ENCODE measurements at places on chromosomes 6 and 20. TPM values are rescaled to one million over a fixed set of nuclear protein-coding genes. Genes with fewer than 3 reads are reported as not detected.

DNA sequence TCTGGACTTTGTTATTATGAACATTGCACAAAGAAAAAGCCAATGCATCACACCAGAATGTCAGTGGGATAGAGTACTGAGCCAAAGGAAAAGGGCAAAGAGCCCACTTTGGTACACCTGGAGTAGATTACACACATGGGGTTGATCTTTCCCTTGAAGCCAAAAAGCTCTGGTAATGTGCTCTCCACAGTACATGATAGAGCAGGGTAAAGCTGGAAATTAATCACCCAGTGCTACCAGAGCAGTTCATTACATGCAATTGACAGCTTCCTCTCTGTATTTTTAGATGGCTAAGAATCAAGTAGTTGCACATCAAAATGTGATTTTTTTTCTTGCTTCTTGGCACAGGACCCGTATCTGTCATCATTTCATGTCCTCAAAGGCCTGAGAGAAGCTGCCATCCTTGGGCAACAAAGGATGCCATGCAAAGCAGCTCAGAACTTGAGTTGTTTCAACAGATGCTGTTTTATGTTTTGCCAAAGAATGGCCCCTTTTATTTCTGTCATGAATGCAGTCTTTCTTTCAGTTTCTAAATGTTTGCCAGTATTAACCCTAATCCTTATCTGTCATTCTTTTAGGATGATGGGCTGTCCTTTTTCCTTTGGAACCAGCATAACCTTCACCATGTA lies 88.1 kb downstream of the HDGFL1 start:
- no peak for DNase-seq

- peak; percentile 50 for DNase-seq
These were observed 763 bp downstream of the C6orf47 start for GRCh38 chr6:31659649-31660380.

DNA sequence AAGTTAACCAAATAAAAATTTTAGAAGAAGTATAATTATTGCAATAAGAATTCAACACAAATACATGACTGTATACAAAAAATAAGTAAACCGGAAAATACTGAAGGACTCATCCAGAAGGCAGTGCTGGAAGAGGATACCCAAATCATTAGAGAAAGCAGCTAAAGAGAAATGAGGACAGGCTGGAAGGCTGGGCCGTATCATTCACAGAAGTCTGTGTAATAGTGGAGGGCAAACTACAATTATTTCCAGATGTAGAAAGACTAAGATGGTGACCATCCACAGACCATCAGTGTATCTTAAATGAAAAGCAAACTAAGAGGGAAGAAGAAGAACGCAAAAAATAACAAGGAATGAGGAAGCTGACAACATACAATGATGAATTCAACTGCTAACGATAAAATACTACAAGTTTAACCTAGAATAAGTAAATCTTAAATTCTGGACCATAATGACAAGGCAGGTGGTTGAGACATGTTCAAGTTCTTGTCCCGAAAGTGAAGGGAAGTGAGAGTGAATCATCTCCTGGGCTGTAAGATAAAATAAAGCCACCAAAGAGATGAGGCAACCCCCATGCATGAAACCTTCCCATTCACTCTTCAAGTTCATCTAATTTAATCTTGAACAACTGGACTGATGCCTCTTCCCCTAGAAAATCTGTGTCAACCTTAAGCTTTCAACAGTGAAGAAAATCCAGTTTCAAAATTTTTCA lies 71.5 kb downstream of the SLC23A2 start:
- no peak for DNase-seq

- no peak for DNase-seq
These were observed 92.3 kb upstream of the CARMIL1 start for GRCh38 chr6:25186919-25187318.

GRCh38 chr6:52376763-52377162 lies 14.8 kb downstream of the PAQR8 start:
- no peak for DNase-seq

GRCh38 chr6:6663421-6664135 lies 75.1 kb downstream of the LY86 start:
- no peak for DNase-seq

SLC22A1 gene
- total RNA-seq, result 0.89 TPM

DNA sequence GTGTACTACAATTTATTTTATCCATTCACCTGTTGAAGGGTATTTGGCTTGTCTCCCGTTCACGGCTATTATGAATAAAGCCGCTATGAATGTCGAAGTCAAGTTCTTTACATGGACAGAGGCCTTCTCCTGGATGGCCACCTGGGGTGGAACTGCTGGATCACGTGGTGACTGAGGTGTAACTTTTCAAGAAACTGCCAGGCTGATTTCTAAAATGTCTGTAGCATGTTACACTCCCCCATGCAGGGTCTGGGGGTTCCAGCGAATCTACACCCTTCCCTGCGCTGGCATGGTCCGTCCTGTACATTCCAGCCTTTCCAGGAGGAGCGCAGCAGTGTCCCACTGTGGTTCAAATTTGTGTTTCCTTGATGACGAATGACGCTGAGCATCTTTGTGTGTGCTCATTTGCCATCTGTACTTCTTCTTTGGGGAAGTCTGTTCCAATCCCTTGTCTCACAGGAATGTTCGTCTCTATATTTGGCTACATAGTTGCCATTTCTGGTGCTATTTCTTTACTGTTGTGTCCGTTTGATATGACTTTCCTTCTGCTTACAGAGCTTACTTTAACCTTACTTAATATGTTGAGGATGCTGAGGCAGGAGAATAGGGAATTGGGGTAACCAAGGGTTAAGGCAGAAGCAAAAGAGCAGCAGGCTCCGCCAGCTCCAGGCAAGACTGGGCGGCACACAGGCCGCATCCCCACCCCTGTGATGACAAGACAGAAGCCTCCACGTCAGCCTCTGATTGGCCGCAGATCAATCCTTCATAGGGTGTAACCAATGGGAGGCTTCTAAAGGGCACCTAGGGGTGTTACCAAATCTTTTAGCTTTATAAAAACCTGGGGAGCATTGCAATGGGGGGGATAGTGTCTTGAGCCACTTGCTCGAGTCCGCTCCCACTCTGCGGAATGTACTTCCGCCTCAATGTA lies 106.6 kb downstream of the TAF4 start:
- DNase-seq, result no peak

DNA sequence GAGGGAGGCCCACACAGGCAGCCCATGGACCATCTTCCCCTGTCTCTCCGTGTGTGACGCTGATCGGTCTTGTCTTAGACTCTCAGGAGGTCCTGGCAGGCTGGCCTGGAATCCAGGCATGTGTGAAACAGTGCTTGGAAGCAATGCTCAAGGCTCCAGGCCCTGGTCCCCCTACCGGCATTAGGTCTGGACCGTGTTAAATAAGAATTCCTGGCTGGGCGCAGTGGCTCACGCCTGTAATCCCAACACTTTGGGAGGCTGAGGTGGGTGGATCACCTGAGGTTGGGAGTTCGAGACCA lies 13.0 kb downstream of the IP6K3 start:
- DNase-seq, result no peak

DNA sequence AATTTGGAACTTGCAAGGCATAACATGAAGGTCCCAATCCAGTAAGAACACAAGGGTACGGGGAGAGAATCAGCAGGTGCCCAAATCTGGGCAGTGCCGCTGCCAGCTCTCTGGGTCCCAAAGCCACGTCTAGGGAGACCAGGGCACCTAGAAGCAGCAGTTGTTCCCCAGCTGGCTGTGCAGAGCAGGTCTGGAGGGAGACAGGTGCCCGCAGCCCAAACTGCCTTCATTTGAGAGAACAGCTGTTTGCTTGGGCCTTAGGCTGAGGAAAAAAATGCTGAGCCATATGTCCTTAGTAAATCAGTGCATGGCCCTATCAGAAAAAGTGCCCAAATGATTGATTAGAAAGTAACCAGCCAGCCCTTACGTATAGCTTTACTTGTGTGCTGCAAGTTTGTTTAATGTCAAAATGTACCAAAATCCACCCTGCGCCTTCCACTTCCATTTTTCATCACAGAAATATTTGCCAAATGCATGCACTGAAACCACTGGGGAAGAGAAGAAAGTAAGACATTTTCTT lies 9.1 kb upstream of the PRELID3B start:
- DNase-seq, result no peak

LST1 gene
- 10.3 TPM for total RNA-seq

GRCh38 chr20:7758406-7758805 lies 181.9 kb downstream of the HAO1 start:
- DNase-seq, result no peak

DNA sequence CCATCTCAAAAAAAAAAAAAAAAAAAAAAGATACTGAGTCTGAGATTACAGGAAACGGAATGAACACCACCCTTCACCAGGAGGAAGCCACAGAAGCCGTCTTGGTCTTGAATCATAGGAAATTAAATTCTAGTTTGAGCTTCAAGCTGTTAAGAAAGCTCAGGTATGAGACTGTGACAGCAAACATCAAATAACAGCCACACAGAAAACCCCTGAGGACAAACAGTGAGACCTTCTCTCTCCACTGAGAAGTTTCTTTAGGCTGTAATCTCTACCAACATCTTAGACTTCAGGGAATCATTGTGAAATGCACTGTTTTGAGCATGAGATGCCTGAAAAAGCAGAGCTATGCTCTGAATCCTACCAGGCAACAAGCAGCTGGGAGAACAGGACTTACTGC lies 30.8 kb downstream of the PDE10A start:
- no peak for DNase-seq

GRCh38 chr6:162887981-162888689 lies 160.4 kb downstream of the PACRG start:
- DNase-seq, result no peak

GNRH2 gene
- total RNA-seq, result not detected

- no peak for DNase-seq
These were observed 110.8 kb downstream of the ERMARD start for GRCh38 chr6:169862043-169862891.

DNA sequence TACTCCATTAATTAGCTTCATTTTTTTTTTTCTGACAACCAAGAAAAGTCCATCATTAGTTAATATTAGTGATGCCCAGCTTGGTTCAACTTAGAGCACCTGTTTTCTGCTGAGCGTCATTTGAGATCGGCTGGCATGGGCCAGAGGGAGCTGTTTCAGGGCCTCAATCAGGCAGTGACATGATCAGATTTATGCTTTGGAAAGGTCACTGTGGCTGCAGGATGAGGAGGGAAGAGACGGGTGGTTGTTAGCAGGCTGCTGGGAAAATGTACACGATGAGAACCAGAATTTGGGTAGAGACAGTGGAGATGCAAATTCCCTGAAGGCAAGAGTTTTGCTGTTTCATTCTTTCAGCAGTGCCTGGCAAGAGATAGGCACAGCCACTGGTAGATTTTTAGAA lies 4.4 kb upstream of the STX16 start:
- DNase-seq, result no peak

NRSN1 gene
- total RNA-seq, result not detected

- no peak for DNase-seq
These were observed 13.0 kb upstream of the TSHZ2 start for GRCh38 chr20:52959125-52959524.

AGER gene
- 27.0 TPM for total RNA-seq

DNA sequence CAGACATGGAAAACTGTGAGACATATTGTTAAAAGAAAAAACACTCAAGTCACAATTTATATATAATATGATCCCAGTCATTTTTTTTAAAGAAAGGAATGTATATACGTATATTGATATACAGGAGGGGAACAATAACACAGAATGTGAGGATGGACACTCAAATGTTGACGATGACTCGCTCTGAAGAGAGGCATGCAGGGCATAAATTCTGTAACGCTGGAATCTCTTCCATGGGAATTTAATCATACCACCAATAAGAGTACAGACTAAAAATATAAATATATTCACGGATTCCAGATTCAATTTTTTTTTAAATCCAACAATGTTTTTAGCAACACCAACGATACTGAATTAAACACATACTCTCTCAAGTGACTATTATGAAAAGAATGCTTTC lies 106.9 kb upstream of the CCDC28A start:
- no peak for DNase-seq

- DNase-seq, result no peak
These were observed 122.0 kb upstream of the ID4 start for GRCh38 chr6:19715167-19715551.

- no peak for DNase-seq
These were observed 78.7 kb upstream of the MYL9 start for GRCh38 chr20:36462440-36463211.

DNA sequence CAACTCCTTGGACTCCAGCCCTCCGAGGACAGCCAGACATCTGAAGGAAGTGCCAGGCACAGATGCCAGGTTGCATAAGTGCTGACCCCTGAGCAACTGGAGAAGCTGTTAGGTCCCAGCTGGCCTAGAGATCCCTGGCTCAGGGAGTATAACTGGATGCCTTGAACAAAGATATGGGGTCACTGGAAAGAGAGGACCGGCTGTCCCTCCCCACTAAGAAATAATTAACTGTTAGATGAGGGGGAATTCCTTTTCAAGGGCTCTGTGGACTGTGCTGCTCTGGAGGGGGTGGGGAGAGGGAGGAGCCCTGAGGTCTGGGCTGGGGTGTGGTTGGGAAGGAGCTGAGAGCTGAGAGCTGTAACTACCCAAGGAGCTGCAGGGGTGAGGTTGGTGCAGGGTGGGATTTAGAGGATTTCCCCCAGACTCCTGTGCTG lies 39.6 kb downstream of the HLA-F start:
- DNase-seq, result no peak

GRCh38 chr6:44667668-44668390 lies 280.3 kb downstream of the CDC5L start:
- DNase-seq, result peak; percentile 33

DNA sequence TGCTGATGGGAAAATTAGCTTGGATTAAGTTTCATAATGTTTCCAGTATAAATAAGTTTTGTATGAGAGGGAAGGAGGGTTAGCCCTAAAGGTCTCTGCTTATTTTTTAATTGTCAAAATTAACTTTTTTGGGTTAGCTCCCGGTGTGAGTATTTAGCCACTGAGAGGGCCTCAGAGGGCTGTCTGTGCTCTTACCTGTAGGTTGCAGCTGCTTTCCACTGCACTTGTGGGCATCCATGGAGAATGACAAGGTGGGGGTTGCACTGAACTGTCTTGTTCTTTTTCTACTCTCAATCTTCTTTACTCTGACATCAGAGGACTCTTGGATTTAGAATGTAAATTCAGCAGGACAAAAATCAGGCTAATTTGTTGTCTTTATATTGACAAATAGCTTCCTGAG lies 81.4 kb downstream of the CD164 start:
- no peak for DNase-seq

GRCh38 chr6:5191222-5191621 lies 69.5 kb downstream of the LYRM4 start:
- no peak for DNase-seq
